ENCODE measurements at places on chromosomes 3 and 15. TPM values are rescaled to one million over a fixed set of nuclear protein-coding genes. Genes with fewer than 3 reads are reported as not detected.

DNA sequence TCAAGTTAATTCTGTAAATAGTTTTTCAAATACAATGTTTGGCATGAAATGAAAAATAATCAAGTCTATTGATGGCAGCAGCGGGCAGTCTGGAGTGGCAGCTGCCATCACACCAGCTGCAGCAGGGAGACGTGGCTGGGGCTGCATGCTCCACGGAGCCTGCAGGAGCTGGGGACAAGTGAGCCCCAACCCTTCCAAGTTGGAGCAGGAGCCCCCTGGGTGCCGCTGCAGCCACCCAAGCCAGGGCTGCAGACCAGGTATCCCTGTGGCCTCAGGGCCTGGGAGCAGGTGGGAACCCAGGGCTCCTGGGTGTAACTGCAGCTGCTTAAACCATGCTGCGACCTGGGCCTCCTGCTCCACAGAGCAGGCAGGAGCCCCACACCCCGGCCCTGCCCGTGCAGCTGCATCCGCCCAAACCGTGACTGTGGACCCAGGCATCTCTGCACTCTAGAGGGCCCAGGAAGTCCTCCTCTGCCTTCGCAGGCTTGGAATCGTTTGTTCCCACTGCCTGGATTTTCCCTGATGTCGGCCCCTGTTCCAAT, 257.4 kb downstream of the PLOD2 start:
- no peak overlapping the region for H3K4me3 ChIP-seq
- no peaks in the 10 kb centered on the region for H3K27me3 ChIP-seq
- H3K27ac ChIP-seq: no peak overlapping the region
- no peaks in the 10 kb centered on the region for H3K4me1 ChIP-seq
- DNase-seq: no peak

GRCh38 chr3:47421741-47422649, 41.2 kb downstream of the PTPN23 start:
- peaks cover 11% of the 10 kb centered on the region for H3K36me3 ChIP-seq
- peaks cover 21% of the 10 kb centered on the region for H3K4me1 ChIP-seq
- H3K4me3 ChIP-seq: no peak overlapping the region
- peak; percentile 63 for DNase-seq
- no peaks in the 10 kb centered on the region for H3K27me3 ChIP-seq

DNA sequence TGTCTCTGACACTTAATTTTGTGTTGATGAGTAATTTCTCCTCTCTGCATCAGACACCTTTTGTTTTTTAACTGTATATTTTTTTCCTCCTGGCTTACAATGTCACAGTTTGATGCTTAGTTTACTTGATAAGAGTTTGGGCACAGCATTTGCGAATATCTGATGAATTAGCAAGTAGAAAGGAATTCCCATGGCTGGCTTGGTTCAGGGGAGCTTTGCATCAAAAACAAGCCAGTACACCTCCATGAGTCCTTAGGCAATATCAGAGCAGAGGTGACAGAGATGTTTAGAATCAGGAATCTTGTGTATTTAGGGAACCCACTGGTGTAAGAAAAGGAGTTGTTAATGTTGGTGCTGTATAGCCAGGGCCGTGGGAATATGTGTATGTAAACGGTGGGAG, 9.3 kb downstream of the ARHGEF26 start:
- no peaks in the 10 kb centered on the region for H3K27me3 ChIP-seq
- no peak for DNase-seq
- H3K4me1 ChIP-seq: no peaks in the 10 kb centered on the region
- H3K36me3 ChIP-seq: no peaks in the 10 kb centered on the region

- H3K4me3 ChIP-seq: no peak overlapping the region
- no peaks in the 10 kb centered on the region for H3K4me1 ChIP-seq
- no peak overlapping the region for H3K27ac ChIP-seq
- H3K27me3 ChIP-seq: no peaks in the 10 kb centered on the region
- H3K36me3 ChIP-seq: no peaks in the 10 kb centered on the region
- no peak for DNase-seq
Measured at GRCh38 chr3:196016485-196016884, 65.4 kb downstream of the TFRC start.

- H3K36me3 ChIP-seq: no peaks in the 10 kb centered on the region
- DNase-seq: no peak
- no peaks in the 10 kb centered on the region for H3K27me3 ChIP-seq
- no peaks in the 10 kb centered on the region for H3K4me1 ChIP-seq
- H3K4me3 ChIP-seq: no peak overlapping the region
Measured at GRCh38 chr3:73805435-73805834, 180.7 kb upstream of the PDZRN3 start.

DNA sequence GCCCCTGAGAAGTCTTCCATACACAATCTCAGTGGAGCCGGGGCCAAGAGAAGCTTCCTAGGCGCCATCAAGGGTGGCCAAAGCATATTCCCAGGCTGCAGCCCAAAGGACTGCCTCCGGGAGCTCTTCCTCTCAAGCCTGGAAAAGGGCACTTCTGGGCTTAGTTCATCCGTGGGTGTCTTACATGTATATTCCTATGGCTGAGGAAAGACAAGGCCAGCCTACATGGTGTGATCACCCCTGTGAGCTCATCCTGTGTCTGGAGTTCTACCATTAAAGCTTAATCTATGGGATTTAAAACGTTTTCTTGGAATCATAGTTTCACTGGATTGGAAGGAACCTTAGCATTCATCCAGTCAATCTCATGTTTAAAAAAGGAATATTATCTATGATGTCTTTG, 21.9 kb upstream of the TIMP4 start:
- no peaks in the 10 kb centered on the region for H3K4me1 ChIP-seq
- H3K27me3 ChIP-seq: no peaks in the 10 kb centered on the region
- H3K36me3 ChIP-seq: no peaks in the 10 kb centered on the region

- DNase-seq: no peak
- no peaks in the 10 kb centered on the region for H3K36me3 ChIP-seq
- no peaks in the 10 kb centered on the region for H3K27me3 ChIP-seq
- no peak overlapping the region for H3K27ac ChIP-seq
Measured at GRCh38 chr3:149564079-149564478, 89.6 kb downstream of the TM4SF4 start.

- H3K27ac ChIP-seq: no peak overlapping the region
- H3K36me3 ChIP-seq: no peaks in the 10 kb centered on the region
- DNase-seq: no peak
- no peak overlapping the region for H3K4me3 ChIP-seq
Measured at GRCh38 chr15:87489902-87490665, 766.5 kb downstream of the NTRK3 start.

GRCh38 chr3:18422972-18423371, 2.2 kb downstream of the SATB1 start:
- H3K36me3 ChIP-seq: no peaks in the 10 kb centered on the region
- peak overlapping the region; percentile 74 for H3K4me3 ChIP-seq

DNA sequence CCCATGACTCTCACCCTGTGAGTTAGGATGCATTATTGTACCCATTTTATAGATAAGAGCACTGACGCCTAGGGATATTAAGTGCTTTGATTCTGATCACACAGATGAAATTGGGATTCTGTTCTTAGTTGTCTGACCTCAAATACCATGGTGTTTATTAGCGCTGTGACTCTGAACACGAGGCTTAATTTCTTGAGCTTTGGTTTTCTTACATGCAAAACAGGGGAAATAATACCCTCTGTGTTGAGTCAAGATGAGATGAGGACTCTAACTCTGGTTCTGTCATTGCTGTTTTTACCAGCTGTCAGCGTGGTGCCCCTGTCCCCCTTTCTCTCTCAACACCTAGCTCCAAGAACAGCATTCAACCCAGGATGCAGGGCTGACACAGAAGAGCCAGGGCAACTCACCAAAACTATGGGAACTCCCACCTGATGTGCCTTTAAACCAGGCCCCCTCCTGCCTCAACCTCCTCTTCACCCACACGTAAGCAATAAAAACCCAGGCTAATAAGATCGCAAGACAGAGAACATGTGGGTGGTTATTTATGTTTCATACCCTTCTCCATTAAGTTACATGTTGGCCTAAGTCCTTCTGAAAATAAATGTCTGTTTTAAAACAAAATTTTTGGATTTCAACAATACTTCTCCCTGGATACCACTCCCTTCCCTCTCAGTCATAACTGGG, 100.1 kb upstream of the SPATA12 start:
- no peak overlapping the region for H3K4me3 ChIP-seq
- DNase-seq: no peak
- H3K36me3 ChIP-seq: no peaks in the 10 kb centered on the region
- no peaks in the 10 kb centered on the region for H3K27me3 ChIP-seq

DNA sequence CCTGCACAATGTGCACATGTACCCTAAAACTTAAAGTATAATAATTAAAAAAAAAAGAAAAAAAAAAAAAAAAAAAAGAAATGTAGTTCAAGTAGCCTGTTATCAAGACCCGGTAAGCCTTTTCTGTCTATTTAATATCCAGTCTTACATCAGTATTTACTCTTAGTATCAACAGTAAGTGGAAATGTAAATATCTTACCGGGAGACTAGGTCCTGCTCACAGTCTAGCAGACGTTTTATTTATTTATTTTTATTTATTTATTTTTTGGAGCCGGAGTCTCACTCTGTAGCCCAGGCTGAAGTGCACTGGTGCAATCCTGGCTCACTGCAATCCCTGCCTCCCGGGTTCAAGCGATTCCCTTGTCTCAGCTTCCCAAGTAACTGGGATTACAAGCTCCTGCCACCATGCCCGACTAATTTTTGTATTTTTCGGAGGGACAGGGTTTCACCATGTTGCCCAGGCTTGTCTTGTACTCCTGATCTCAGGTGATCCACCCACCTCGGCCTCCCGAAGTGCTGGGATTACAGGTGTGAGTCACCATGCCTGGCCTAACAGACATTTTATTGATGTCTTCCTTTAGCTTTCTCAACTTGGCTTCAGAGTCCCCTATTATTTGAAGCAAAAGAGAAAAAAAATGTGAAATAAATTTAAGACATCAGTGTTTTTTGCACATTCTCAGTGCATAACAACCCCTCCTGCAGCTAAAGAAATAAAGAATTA, 19.9 kb downstream of the C2CD4B start:
- no peaks in the 10 kb centered on the region for H3K36me3 ChIP-seq

DNA sequence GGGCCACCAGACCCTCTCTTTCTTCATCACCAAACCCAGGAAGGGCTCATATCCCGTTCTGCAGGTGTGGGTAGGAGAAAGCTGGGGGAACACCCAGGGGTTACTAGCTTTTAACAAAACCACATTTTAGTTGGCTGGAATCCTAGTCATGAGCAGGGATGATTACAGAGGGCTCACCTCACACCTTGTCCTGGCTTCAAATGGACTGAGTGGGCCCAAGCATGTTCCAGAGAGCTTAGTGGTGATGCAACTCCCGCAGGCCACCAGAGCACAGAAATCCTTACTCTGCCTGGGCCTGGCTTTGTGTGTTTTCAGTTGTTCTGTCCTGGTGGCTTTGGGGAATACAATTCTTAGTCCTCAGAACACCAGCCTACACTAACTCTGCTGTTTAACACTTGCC, 56.8 kb upstream of the RYK start:
- H3K36me3 ChIP-seq: no peaks in the 10 kb centered on the region
- H3K4me1 ChIP-seq: peaks cover 7% of the 10 kb centered on the region
- DNase-seq: no peak
- H3K4me3 ChIP-seq: no peak overlapping the region
- no peak overlapping the region for H3K27ac ChIP-seq
- no peaks in the 10 kb centered on the region for H3K27me3 ChIP-seq

DNA sequence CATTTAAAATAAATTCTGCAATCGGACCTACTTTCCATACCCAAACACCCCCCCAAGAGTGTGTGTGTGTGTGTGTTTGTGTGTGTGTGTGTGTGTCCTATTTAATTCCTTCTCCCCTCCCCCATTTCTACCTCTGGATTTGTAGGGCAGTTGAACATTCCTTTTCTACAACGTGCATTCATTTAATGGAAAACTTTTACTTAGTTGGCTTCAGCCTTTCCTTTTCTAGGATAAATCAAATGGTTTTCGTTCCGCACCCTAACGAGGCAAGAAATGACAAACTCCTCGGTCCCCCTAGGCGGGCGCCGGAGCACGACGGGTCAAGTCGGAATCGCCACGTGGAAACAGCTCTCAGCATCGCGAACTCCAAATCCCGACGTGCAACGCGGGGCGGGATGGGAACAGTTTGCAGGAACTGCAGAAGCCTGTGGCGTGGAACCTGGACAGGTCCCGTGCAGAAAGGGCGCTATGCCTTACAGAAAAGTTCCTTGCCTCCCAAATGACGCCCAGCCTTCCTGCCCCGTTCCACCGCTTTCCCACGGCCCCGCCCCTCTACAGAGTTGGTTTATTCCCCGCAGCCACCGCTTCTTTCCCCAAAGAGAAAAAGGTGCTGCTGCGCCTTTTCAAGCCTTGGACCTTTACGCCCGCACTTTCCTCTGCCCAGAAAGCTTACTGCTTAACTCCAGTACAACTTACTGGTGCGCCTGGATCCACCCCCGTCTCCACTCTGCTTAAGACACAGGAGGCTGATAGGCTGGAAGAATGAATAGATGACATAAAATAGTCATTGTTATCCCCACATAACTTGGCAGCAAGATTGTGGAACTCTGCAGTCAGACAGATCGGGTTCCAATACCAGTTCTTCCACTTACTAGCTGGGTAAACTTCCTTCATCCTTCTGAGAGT, 1.1 kb upstream of the EIF2B5 start:
- H3K27ac ChIP-seq: peak overlapping the region; percentile 90
- peak overlapping the region; percentile 98 for H3K4me3 ChIP-seq
- no peaks in the 10 kb centered on the region for H3K36me3 ChIP-seq
- peaks cover 14% of the 10 kb centered on the region for H3K4me1 ChIP-seq

- no peaks in the 10 kb centered on the region for H3K4me1 ChIP-seq
- no peak for DNase-seq
- H3K27me3 ChIP-seq: no peaks in the 10 kb centered on the region
- H3K36me3 ChIP-seq: no peaks in the 10 kb centered on the region
Measured at GRCh38 chr15:35244227-35244626, 159.1 kb upstream of the NANOGP8 start.

DNA sequence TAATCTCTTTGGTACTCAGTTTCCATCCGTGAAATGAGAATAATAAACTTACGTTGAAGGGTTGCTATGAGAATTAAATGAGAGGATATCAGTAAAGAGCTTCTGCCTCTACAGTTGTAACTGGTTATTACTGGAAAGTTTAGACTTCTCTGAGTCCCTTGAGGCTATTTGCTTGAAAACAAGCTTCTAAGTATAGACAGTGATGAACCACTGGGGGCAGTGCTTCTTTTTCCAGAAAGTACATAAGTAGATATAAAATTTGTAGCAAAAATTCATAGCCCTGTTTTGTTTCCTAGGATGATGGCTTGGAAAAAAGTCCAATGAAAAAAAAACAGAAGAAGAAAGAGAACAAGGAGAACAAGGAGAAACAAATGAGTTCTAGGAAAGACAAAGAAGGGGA, 87.1 kb downstream of the RGMA start:
- H3K36me3 ChIP-seq: peaks cover 54% of the 10 kb centered on the region
- H3K4me1 ChIP-seq: no peaks in the 10 kb centered on the region
- H3K27me3 ChIP-seq: no peaks in the 10 kb centered on the region

- H3K36me3 ChIP-seq: no peaks in the 10 kb centered on the region
- no peak for DNase-seq
- H3K4me3 ChIP-seq: no peak overlapping the region
- H3K27me3 ChIP-seq: no peaks in the 10 kb centered on the region
Measured at GRCh38 chr15:29986946-29987345, 95.8 kb upstream of the GOLGA8J start.

- H3K27me3 ChIP-seq: no peaks in the 10 kb centered on the region
- H3K36me3 ChIP-seq: no peaks in the 10 kb centered on the region
- H3K4me1 ChIP-seq: no peaks in the 10 kb centered on the region
- H3K4me3 ChIP-seq: no peak overlapping the region
- no peak for DNase-seq
- H3K27ac ChIP-seq: peak overlapping the region; percentile 22
Measured at GRCh38 chr3:16372362-16373292, 107.6 kb downstream of the OXNAD1 start.

CLRN1 gene
- not detected for total RNA-seq

SPESP1 gene
- 5.9 TPM for total RNA-seq

MKRN3 gene
- total RNA-seq: 1.0 TPM

FBXL22 gene
- total RNA-seq: 2.1 TPM

SERINC4 gene
- 0.44 TPM for total RNA-seq

ZNF80 gene
- total RNA-seq: not detected

CELF6 gene
- 0.74 TPM for total RNA-seq

MYZAP gene
- total RNA-seq: 12.2 TPM

MRAS gene
- 4.5 TPM for total RNA-seq

CYP1A2 gene
- total RNA-seq: not detected

EPHA3 gene
- total RNA-seq: 2.4 TPM

Data from colonic mucosa (tissue), 4 donors.